ENCODE measurements at places on chromosomes 1 and 21.

DNA sequence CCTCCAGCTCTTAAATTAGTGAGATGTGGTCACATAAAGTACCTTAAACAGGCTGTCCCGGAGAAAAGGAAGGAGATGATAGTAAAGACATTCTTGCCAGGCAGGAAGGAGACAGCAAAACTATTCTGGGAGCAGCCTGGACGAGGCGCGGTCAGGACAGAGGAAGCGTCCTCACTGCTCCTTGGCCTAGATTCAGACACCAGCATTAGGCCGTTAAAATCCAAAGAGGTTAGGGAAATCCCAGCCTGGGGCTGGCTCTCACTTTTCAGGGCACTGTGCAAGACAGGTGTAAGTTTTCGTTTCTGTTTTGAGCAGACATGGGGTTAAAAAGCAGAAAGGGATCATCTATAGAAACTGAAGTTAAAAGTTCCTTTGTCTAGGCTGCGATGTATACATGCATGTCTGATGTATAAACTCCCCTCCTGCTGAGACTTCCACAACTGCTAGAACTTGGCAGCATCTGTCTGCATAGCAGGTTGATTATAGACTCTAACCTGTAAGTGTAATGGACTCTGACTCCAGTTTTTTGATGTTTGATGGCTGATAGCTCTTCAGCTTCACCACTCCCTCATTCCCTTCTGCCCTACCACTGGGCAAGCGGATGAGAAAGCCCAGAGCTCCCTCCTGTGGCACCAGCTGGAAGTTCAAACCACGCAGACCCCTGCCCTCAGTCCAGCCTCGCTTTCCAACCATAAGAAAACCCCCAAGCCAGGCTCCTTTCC is 21.5 kb downstream of the STPG1 start:
- DNase-seq: peak; percentile 83

DNA sequence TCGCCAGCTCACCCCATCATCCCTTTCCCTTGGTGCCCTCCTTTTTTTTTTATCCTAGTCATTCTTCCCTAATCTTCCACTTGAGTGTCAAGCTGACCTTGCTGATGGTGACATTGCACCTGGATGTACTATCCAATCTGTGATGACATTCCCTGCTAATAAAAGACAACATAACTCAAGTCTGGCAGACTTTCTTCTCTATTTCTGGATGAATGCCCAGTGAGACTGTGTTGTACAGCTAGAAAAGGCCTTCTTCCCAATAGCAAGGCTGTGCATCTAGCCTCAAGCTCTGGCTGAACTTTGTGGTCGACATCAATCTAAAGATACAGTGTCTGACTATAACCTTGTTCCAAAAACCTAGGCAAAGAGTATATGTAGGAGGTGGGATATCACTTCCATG is 6.4 kb downstream of the IL24 start:
- DNase-seq: no peak

- no peak for DNase-seq
Measured at GRCh38 chr1:207978441-207978840, 67.5 kb upstream of the CD34 start.

- DNase-seq: no peak
Measured at GRCh38 chr1:42305639-42306038, 29.4 kb downstream of the FOXJ3 start.

- no peak for DNase-seq
Measured at GRCh38 chr1:75472089-75472970, 138.6 kb downstream of the SLC44A5 start.

- no peak for DNase-seq
Measured at GRCh38 chr1:46171871-46172270, 3.0 kb upstream of the TSPAN1 start.

- DNase-seq: peak; percentile 22
Measured at GRCh38 chr1:86503406-86504136, 34.8 kb downstream of the CLCA1 start.

DNA sequence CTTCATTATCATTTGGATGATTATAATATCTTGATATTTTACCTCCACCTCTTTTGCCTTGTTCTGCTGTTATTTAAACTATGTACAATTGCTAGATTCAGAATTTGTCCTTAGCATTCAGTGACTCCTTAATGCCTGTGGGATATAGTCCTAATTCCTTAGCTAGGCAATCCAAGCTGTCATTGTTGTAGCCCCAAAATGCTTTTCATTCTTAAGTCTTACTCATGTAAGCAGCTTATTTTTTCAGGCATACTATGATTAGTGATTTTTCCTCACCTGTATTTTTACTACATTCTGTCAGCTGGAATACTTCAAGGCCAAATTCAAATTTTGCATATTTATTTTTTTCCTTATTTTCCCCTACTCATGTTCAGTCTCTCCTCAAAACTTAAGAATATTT is 13.4 kb downstream of the PKN2 start:
- no peak for DNase-seq

Measured in glutamatergic neuron (in vitro differentiated cells).